ENCODE measurements at places on chromosomes 2 and 18. TPM values are rescaled to one million over a fixed set of nuclear protein-coding genes. Genes with fewer than 3 reads are reported as not detected.

ACTG2 gene
- total RNA-seq: 3.7 TPM

AMER3 gene
- total RNA-seq: not detected

GRCh38 chr2:68968221-68968620, 6.2 kb upstream of the GKN1 start:
- DNase-seq: no peak

DNA sequence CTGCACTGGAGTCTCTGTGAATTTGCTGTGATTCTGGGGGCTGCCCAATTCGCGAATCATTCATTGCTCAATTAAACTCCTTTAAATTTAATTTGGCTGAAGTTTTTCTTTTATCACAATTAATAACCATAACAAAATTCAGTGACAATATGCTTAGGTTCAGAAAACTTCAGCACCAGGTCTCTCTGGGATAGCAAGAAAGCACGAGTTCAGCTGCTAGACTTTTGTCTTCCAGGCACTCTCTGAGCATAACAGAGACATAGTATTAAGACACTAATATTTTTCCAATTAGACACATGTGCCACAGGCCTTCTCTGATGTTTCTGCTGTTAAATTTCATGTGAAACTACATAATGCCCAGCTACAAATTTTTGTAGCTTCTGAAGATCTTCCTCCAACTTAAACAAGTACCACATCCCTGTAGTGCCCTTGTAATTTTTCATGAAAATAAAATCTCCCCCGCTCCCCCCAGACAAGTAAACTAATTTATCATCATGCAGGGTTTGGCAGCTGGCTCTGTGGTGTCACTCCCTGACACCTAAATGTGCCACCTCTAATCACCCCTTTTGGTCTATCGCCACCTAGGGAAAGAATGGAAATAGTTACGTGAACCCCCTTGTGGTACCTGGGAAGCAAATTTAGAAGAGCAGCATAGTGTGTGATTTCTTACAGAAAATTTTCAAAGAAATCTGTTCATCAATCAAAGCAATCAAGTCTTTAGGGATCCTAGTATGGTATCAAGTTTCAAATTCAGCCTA, 94.1 kb downstream of the CSRNP3 start:
- DNase-seq: no peak

- DNase-seq: no peak
These were observed 14.1 kb upstream of the ZDBF2 start for GRCh38 chr2:206260188-206261012.

- DNase-seq: no peak
These were observed 14.7 kb upstream of the ITGB6 start for GRCh38 chr2:160214461-160215445.

GRCh38 chr2:232894746-232895145, 24.7 kb downstream of the SNORC start:
- DNase-seq: no peak
